ENCODE measurements at places on chromosomes 13 and 19. TPM values are rescaled to one million over a fixed set of nuclear protein-coding genes. Genes with fewer than 3 reads are reported as not detected.
A peak's percentile ranks its signal among the peaks of the same experiment; 100 is the strongest.

Gene ZNF614
- total RNA-seq: 7.4 TPM

GRCh38 chr19:54475706-54476105 is 2.6 kb upstream of the CDC42EP5 start:
- DNase-seq: no peak

- DNase-seq: peak; percentile 98
Measured at GRCh38 chr19:14005349-14006084, 603 bp downstream of the RFX1 start.

- DNase-seq: no peak
Measured at GRCh38 chr13:86914757-86915156, 756.4 kb upstream of the SLITRK5 start.
